ENCODE measurements at places on chromosomes 16 and 17.

DNA sequence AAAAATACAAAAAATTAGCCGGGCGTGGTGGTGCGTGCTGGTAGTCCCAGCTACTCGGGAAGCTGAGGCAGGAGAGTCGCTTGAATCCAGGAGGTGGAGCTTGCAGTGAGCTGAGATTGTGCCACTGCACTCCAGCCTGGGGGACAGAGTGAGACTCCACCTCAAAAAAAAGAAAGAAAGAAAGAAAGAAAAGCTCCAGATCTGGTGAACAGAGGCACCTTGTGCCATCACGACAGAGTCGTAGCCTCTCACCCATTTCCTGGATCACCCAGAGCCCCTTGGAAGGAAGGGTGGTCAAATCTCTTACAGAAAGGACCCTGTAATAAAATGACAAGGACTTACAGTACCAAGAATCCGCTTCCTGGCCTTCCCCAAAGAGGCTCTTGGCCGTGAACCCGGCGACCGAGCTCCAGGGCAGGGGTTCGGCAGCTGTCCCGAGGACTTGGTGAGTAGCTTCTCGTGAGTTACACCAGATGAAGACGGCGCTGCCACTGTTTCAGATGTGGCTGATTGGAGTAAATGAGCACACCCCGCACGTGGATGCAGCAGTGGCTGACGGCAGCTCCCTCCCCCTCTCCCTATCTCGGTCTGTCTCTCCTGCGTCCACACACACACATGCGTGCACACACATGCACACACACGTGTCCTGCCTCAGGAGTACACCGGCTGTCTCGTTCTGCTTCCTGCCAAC lies 13.5 kb downstream of the LGALS3BP start:
- no peak for DNase-seq

DNA sequence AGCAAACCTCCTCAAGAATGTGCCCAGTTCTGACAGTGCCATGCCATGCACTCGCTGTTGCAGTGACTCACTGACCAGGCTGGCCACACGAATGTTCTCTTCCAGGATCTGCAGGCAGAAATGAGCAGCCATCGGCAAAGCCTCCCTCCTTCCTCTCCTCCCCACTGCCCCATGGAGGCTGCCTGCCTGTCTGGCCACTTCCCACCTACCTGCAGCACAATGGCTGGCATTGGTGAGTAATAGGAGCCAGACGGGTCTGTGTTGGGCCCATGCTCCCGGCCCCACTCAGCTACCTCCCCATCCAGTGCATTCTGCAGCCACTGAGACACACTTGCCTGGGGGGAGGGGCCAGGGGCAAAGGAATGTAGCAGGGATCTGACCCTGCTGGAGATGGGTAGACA lies 2.8 kb upstream of the MATCAP1 start:
- no peak for DNase-seq

- no peak for DNase-seq
Measured at GRCh38 chr16:49023050-49023449, 258.6 kb downstream of the CBLN1 start.

- DNase-seq: no peak
Measured at GRCh38 chr17:33522623-33523022, 229.5 kb upstream of the ASIC2 start.

DNA sequence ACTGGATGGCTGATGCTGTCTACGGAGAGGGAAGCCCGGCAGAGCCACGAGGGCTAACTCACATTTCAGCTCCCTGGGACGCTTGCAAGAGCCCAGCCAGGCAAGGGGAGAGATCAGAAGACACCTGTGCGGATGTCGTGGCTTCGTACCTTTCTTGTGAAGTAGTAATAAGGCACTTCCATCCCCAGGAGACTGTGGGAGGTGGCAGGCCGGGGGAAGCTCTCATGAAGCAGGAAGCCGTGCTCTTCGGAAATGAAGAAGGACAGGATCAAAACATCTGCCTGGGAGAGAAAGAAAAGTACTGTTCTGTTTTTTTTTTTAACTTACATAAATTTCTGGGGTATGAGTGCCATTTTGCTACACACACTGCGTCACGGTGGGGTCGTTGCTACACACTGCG lies 28.4 kb downstream of the TMEM204 start:
- no peak for DNase-seq

GRCh38 chr17:73660366-73660765 lies 16.1 kb upstream of the SDK2 start:
- DNase-seq: no peak

GRCh38 chr17:19361944-19362276 lies 613 bp downstream of the B9D1 start:
- DNase-seq: no peak

DNA sequence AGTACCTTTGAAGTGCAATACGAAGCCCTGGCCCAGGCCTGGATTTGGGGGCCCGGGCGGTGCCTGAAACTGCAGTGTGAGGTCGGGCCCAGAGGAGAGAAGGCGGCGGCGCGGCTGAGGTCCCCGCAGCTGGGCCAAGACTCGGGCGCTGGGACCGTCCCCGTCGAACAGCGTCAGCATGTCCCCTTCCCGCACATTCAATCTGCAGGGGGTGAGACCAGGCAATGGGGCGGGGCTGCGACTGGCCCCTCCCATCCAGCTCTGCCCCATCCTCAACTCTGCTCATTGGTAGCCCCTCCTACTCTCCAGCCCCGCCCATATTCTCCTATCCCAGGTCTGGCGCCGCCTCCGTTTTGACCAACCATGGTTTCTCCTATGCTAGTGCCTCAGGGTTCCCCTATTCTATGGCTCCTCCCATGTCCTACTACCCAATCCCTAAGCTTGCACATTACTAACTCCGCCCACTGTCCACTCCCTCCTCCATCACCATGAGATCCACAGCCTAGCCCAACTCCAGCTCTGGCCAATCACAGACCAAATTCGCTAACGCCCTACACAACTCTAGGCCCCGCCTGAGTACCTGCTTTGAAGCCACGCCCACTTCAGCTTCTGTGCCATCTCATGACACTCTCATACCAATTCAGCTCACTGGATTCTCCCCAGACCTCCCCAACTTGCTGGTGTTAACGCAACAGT lies 14.4 kb upstream of the CDIPT start:
- DNase-seq: peak; percentile 28

DNA sequence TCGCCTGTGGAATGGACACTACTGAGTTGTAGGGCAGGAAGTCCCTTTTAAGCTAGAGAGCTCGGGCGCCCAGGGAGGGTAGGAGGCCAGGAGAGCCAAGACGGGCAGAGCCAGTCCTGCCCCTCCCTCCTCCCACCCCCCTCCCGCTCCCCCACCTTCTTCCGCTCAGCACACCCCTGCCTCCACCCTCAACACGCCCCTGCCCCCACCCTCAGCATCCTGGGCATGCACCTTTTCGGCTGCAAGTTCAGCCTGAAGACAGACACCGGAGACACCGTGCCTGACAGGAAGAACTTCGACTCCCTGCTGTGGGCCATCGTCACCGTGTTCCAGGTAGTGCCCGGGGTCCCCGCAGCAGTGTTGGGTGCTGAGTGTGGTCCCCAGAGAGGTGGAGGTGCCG lies 18.3 kb downstream of the TPSG1 start:
- no peak for DNase-seq

DNA sequence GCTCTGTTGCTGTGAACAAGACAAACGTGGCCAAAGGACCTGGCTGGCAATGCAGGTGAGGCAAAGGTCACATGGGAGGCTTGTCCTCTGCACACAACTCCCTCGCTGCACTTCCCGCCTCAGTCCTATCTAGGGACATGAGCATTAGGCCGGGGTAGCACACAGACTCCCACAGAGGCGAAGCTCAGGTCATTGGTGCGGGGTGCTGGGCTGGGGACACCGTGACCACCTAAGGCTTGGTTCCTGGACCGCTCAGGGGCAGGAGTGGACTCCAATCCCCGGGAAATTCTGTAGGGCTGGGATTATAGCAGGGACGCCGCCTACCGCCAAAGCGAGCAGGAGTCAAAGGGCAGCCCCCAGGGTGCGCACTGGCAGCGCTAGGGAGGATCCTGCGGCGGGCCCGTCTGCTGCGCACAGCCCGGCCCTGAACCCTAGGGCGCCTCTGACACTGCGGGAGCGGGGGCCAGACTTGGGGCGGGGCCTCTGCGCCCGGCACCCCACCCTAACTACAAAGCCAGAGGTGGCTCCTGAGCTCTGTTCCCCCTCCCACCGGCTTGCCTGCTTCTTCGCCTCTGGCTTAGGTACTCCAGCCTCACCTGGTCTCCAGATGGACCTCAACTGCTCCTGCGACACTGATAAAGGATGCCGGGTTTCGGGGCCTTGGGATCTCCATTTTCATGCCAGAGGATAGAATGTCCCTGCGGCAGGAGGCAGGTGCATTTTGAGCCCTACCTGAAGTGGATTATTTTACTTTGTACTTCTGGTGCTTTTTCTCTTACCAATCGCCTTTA lies 3.9 kb upstream of the MT1B start:
- DNase-seq: no peak

DNA sequence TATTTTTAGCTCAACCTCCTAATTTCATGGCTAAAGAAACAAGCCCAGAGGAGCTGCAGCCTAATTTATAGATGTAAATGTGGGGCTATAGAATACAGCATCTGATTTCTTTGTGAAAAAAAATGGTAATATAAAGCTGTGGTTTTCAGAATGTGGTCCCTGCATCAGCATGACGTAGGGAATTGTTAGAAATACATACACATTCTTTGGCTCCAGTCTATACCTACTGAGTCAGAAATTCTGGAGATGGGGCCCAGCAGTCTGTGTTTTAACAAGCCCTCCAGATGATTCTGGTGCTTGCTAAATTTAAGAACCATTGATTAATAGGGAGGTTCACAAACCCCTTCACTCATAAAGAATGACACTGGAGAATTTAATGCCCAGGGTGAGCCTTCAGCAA lies 18.1 kb upstream of the MYH8 start:
- DNase-seq: no peak

DNA sequence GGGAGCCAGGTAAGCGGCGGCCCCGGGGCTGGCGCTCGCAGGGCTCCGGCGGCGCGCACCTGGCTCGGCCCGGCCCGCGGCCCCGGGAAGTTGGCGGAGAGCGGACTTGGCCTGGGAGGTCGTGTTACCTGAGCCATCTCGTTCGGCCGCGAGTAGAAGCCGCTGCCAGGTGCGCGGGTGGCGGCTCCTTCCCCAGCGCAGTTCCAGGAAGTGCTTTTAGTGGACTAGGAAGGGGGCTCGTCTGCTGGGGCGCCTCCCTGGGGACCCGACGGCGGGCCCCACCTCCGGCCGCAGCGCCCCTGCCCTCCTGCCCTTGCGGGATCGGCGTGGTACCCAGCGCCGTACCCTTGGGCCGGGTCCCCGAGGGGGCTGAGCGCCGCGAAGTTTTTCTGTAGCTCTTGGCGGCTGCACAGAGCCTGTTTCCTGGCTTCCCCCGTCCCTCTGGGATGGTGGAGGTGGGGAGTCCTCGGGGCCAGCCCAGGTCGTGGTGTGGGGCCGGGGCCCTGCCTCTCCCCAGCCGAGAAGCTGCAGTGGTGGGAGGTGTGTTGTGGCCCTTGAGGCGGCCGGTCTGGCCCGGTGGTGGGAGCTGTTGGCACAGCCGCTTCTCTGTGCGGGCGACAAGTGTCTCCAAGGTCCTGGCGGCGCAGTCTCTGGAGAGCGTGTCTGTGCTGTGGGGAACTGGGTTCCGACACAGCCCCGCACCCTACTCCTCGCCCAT lies 96.9 kb downstream of the RAB11FIP4 start:
- DNase-seq: no peak

DNA sequence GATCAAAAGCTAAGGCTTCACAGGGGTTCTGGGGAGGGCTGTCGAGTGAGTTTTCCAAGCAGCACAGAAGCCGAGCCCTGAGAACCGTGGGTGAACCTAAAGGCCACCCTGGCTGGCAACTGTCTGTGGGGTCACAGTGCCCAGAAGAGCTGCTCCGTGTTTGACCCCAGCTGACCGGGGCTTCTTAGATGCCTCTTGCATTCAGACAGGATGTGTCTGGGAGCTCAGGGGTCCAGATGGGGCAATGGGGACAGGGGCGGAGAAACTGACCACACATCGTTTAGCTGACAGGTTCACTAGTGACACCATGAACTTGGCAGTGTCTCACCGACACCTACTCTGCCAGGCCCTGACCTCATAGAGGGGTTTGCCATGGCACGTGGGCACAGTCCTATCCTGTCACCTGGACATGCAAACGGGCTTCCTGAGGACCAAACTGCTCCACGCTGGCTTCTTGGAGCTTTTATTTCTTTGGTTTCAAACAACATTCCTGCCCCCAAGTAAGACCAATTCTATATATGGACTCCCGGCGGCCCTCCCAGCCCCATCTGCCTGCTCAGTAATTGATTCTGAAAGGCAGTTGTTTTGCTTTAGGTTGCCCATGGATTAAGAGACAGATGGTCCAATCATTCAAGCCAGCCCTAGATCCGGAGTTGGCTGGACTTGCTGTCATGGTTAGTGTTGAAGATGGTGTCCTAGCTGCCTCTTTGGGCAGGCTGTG lies 22.2 kb downstream of the WSCD1 start:
- DNase-seq: no peak
